Left lung (tissue), 14 donors: ENCODE measurements at places on chromosomes 7 and 10. TPM values are rescaled to one million over a fixed set of nuclear protein-coding genes. Genes with fewer than 3 reads are reported as not detected.
A peak's percentile ranks its signal among the peaks of the same experiment; 100 is the strongest.

GRCh38 chr10:18043148-18044006 is 91.7 kb downstream of the SLC39A12 start:
- DNase-seq = no peak

DNA sequence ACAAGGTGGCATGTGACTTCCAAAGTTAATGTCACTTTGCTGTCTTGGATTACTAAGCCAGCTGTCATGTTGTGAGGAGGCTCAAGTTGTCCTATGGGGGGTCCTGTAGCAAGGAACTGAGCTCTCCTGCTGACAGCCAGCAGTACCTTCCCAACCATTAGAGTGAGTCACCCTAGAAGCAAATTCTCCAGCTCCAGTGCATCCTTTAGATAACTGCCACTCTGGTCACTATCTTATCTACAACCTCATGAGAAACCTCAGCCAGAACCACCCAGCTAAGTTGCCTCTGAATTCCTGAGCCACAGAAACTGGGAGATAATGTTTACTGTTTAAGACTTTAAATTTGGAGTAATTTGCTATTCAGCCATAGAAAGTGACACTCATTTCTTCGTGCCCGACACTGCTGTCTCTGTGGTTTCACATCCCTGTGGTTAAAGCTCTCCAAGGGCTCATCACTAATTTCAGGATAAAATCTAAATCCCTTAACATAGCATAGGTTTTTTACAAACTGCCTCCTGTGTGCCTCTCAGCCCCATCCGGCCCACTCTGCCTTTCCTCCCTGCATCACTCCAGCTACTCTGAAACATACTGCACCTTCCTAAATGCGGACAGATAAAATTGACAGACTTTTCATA is 83.5 kb downstream of the PRR15 start:
- DNase-seq = no peak

DNA sequence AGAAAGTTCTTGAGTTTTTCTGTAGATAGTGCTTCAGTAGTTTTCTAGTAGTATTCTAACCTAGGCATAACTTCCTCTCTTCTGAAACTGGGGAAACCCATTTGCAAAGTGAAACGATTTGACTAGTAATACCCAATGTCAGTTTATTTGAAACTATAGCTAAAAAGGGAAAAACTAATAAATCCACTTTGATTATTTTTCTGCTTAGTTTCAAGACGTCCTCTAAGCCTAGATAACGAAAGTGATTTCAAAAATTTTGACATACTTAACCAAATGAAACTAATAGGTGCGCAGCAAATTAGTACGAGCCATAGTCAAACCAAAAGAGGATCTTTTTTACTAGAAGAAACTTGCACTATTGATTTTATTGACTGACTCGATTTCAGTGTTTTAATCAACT is 9.8 kb upstream of the SP8 start:
- DNase-seq = no peak

GRCh38 chr7:8185926-8186683 is 75.9 kb downstream of the ICA1 start:
- DNase-seq = no peak

DNA sequence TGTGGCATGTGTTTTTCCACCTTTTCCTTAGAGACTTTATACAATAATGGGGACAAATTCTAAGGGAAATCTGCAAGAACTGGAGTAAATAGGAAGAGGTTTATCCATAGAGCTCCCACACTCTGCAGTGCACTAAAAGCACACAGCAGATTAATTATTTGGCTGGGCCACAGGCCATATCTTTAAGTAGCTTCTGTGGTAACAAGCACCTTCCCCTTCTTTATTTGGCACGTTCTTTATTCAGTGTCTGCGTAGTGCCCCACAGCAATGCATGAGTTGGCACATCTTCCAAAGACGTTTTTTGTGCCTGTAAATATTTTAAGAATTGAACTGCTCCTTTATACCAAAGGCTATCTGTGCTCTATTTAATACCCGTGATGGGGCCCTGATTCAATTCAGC is 104.9 kb upstream of the MBL2 start:
- no peak for DNase-seq

The FGFR2 gene
- 71.3 TPM for total RNA-seq

The CHN2 gene
- 5.5 TPM for total RNA-seq

GRCh38 chr10:75096749-75097148 is 14.7 kb upstream of the SAMD8 start:
- DNase-seq = no peak

DNA sequence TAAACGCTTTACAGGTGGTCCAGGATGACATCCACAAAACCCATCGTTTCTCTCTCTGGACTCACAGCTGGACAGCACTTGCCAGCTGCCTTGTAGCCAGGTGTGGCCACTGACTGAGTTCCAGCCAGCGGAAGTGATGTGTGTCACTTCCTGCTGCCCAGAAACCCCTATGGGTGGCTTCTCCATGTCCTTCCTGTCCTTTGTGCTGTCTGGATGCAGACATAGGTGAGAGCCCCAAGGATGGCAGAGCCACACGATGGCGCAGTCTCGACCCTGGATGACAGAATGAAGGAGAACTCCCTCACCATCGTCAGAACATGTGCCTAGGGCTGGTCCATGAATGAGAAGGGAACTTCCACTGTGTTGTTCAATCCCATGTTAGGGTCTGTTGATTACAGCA is 22.1 kb downstream of the NMT2 start:
- DNase-seq = no peak

DNA sequence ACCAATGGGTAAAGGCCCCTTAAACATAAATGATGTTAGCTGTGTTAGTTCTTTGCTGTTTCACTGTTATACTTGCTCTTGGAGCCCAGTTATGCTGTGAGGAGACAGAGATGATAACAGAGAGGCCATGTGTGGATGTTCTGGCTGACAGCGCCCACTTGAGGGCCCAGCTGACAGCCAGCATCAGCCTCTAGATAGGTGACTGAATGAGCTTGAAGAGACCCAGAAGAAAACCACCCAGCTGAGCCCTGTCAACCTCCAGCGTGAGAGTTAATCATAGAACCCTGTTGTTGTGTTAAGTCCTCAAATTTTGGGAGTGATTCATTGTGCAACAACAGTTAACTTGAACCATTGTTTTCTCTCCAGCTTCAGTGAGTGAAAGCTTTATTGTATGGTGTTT is 91.7 kb downstream of the GLRX3 start:
- DNase-seq = no peak

- DNase-seq = no peak
Observed at GRCh38 chr10:5125315-5126044, 31.3 kb downstream of the AKR1C3 start.

The FOXP2 gene
- total RNA-seq = 5.9 TPM

- peak; percentile 86 for DNase-seq
Observed at GRCh38 chr10:78408671-78409472, 375.2 kb downstream of the RPS24 start.

The SLC18A3 gene
- not detected for total RNA-seq
